ENCODE measurements at places on chromosomes 5 and 9.

GRCh38 chr5:173743641-173744343, 127.3 kb upstream of the BOD1 start:
- no peak for DNase-seq

GRCh38 chr5:16909464-16909863, 26.6 kb downstream of the MYO10 start:
- DNase-seq: no peak

DNA sequence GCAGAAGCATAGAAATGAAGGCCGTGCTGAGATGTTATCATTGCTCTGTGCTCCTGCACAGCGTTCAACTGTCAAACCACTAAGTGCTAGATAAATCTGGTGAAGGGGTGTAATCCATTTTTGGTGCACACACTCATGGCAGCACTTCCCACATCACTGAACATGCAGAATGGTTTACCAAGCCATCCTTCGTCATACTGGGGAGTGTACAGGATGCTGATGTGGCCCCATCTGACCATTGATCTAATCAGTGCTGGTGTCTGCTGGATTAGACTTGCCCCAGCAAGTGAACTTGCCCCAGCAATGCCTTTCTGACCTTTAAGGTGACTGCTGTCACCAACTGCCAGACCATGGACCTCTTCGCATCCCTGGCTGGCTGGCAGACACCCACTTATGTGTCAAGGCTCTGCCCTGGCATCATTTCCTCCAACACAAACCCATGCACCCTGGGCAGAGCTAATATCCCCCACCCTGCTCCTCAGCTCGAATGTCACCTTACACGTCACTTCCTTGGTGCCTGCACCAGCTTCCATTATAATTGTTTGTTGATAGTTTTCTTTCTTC, 4.2 kb upstream of the SEMA4D start:
- DNase-seq: peak; percentile 70

DNA sequence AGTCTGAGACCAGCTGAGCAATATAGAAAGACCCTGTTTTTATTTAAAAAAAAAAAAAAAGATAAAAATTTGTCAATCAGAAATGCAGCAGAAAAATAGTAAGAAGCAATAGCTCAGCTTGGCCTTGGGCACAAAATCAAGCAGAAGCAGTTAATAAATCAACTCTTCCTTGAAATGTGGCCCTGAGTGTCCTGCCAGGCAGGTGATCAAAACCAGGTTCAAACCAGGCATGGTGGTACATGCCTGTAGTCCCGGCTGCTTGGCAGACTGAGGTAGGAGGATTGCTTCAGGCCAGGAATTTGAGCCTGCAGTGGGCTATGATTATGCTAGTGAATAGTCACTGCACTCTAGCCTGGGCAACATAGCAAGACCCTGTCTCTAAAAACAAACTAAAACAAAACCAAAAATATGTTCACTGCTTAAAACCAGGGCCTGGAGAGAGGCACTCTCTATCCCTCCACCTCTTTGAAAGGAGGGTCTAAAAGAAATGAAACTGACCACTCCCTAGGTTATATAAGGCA, 27.9 kb upstream of the KLF9 start:
- no peak for DNase-seq

DNA sequence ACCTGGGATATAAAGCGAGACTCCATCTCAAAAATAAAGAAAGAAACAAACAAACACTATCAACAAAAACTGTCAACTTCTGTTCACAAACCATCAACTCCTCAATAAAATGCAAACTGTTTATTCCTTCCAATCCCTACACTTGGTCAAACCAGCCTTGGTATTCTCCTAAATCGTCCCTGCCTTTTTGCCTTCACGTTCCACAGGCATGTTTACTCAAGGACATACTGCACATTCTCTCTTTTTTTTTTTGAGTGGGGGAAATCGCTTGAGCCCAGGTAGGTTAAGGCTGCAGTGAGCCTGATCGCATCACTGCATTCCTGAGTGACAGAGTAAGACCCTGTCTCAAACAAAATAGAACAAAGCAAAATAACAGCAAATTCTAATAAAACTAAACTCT, 13.0 kb downstream of the UBAP2 start:
- no peak for DNase-seq

DNA sequence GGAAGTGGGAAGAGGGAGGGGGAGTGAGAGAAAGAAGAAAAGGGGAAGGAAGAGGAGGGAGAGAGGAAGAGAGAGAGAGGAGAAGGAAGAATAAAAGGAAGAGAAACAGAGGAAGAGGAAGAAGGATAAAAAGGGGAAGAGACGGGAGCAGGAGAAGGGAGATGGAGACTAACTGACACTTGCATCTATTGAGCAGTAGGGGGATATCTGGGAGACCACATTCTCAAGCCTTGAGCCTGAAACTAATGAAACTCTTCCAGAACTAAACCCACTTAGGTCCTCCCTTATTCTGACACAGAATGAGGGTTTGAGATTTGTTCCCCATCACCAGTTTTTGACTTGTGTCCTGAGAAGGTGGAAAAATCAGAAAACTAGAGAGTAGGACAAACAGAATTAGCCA, 533.3 kb downstream of the CDH12 start:
- no peak for DNase-seq

DNA sequence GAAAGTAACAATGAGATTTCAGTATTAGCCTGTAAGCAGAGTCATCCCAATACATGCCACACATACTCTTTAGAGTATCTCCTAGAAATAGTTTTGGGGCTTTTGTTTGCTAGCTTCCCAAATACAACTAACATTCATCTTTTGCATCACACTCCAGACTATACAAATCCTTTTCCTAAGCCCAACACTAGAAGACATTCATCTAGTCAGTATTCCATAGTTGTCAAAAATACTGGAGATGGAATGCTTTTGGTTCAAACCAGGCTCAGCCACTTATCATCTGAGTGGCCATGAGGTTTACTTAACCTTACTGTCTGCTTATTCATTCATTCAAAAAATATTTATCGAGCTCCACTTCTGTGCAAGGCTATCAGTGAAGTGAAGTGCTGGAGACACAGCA, 205.1 kb upstream of the SGCD start:
- DNase-seq: no peak

GRCh38 chr5:25128606-25129005, 483.8 kb upstream of the CDH10 start:
- DNase-seq: no peak

DNA sequence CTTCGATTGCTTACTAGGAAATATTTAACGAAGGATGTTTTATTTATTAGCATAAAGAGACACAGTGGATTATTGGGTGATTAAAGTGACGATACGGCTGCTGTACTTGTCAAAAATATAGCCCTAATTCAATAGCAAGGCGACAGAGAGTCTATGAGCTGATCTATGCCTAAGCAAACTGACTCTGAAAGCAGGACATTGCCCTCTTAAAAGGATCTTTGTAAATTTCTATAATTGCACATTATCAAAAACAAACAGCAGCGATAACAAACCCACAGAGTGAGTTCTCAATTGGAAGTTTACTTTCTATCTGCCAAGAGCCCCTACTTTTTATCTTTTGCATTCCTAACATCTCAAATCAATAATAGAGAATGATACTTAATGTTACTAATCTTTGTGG, 31.4 kb downstream of the TLX3 start:
- DNase-seq: no peak

DNA sequence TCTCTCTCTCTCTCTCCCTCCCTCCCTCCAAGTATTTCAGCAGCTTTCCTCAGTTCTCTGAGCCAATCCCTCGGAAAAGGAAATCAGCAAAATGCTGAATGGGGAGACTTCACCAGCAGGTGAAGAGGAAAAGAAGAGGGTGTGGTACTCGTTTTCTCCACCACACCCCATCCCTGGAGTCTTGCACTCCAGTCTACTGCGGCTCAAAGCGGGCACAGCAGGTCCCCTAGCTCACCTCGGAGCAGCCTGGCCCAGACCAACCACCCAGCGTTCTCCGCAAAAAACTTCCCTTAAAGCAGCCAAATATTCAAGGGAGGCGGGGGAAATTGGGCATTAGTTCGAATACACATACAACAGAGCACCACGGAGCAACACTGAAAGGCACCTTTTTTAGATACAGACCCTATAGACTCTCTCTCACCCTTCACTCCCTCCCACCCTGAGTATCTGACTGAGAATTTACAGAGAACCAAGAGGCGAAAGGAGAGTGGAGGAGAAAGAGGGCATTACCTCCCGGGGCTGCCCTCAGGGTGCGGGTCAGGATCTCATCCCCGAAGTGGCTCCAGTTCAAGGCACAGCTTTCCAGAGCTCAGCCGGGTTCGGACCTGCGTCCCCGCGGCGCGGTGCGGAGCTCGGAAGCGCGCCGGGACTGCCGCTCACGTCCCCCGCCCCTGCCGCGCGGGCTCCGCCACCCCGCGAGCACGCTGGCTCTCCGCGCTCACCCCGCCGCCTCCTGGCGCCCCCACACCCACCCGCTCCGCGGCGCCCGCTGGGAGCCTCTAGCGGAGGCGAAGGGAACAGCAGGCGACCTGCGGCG, 1638.5 kb upstream of the C9orf72 start:
- DNase-seq: peak; percentile 8

- no peak for DNase-seq
These were observed 17.7 kb upstream of the FAM174A start for GRCh38 chr5:100517301-100517974.

GRCh38 chr5:73256012-73256411, 83.0 kb downstream of the TMEM174 start:
- DNase-seq: no peak

DNA sequence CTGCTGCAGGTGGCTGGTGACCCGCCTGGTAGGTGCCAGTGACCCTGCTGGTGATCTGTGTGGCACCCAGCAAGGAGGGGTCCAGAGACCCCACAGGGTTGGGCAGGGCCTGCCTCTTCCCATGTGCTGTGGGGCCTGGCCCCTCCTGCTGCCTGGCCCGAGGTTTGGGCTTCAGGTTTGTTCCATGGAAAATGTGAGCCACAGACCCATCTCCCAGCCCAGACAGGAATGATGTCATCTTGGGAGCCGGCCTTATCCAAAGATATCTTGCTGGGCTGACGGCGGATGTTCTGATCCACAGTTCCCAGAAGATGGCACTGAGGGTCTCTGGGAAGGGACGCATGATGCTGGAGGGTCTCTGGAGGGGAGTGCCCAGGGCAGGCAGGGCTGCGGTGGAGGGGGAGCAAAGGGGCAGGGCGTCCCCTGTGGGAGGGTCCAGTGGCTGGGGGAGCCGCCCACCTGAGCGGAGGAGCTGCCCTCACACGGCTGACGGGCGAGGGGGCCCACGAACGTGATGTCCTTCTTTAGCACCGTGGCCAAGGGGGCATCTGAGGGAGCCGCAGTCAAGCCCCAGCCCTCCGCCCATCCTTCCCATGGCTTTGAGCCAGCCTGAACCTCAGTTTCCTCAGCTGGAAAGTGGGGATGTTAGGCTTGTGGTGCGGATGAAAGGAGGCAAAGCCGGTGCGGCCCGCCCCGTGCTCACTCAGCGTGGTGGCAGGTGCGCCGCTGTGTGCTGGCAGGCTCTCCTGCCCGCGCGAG, 68.1 kb downstream of the COL5A1 start:
- no peak for DNase-seq

DNA sequence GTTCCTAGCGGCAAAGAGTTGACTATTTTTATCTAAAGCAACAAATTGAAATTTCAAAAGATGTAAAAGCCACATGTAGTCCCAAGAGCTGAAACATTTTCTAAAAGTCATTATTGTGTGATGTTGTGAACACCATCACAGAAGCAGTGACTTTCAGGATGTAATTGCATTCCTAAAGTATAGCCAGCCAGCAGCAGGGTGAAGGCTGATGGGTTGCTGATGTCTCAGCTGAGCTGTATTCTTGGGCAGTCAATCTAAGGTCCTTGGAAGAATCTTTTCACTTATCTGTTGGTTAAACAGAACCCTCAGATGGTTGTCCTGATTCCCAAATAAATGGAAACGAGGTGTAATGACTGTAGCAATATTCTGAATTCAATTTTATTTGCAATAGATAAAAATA, 237.4 kb upstream of the WWC1 start:
- no peak for DNase-seq

- DNase-seq: no peak
These were observed 249.3 kb downstream of the GAS1 start for GRCh38 chr9:86697999-86698398.

DNA sequence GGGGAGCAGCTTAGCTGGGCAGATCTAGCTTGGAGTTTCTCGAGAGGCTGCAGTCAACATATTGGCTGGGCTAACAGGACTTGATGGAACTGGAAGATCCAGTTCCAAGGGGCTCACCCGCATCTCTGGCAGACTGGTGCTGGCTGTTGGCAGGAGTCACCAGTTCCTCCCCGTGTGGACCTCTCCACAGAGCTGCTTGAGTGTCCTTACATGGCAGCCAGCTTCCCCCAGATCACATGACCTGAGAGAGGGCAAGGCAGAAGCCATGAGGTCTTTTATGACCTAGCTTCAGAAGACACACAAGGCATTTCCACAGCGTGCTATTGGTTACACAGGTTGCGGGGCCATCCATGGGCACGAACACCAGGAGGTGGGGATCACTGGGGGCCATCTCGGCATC, 26.4 kb upstream of the RXRA start:
- no peak for DNase-seq

GRCh38 chr5:66406761-66407336, 189.3 kb upstream of the MAST4 start:
- no peak for DNase-seq

DNA sequence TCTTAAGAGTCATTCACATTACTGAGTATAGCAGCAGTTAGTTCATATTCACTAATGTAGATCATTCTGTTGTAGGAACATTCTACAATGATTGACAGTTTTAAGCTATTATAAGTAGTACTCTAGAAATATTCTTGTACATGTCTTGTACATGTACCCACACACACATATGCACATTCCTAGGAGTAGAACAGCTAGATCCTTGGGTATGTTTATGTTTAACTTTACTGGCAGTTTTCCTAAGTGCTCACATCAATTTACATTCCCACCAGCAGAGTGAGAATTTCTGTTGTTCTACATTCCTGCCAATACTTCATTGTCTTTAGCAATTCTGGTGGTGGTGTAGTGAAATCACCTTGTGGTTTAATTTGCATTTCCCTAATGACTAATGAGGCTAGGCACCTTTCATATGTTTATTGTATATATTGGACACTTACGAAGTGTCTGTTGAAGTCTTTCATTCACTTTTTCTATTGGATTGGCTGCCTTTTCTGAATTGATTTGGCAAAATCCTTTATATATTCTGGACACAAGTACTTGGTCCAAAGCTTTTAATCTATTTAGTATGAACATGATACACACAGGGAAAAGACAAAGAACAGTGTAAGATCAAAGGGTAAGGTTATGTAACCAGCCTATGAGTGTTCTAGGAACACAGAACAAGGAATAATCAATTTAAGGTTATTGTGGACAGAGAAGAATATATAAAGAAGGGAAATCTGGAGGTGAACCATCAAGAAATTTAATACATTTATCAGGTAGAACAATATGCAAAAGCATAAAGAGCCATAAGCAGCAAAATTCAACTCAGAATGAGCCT, 95.6 kb downstream of the MLLT3 start:
- DNase-seq: no peak
